ENCODE measurements at places on chromosomes 12 and 14. TPM values are rescaled to one million over a fixed set of nuclear protein-coding genes. Genes with fewer than 3 reads are reported as not detected.

DNA sequence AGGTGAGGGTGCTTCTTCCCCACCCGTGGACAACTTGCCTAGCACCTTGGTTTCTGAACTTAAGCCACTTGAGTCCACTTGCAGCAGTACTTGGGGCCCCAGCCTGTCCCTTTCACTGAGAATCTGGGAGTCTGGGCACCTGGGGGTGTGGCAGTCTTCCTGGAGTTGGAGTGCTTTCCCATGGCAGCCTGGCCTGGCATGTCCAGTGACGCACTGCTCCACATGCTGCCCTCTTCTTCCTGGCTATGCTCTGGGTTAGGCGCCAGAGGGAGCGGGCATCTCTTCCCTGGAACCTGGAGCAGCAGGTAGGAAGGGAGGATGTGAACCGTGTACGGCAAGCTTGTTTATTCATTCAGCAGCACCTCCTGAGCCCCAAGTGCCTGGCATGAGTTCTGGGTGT lies 76.4 kb downstream of the PAPOLA start:
- DNase-seq, result no peak

DNA sequence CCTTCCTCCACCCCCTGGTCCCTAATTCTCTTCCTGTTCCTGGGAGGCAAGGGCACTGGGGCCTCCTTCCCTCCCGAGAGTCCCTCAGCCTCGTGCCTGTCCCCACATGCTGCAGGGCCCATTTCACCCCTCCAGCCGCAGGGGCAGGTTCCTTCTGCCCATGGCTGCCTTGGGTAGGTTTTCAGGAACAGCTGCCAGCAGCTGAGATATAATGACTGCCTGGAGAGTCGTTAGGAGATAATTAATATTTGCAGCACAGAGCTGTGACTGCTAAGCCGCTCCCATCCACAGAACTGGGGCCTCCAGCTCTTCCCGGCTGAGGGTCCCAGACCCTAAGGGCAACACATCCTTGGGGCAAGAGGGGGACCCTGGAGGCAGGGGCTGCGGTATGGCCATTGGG lies 211.9 kb upstream of the LHX5 start:
- DNase-seq, result no peak

The BORCS5 gene
- polyA plus RNA-seq, result 15.6 TPM

DNA sequence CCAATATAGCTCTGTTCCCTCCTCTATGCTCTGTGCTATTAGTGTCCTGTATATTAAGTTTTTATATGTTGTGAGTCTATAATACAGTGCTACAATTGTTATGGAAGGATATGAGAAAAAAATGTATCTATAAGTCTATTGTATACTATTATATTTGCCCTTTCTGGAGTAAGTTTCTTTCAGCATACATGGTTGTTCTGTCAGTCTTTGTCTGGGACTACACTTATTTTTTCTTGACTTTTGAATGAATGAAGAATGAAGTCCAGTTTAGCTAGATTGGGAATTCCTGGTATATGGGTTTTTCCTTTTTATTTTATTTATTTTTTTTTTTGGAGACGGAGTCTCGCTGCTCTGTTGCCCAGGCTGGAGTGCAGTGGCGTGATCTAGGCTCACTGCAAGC lies 76.0 kb upstream of the DNM1L start:
- DNase-seq, result no peak

DNA sequence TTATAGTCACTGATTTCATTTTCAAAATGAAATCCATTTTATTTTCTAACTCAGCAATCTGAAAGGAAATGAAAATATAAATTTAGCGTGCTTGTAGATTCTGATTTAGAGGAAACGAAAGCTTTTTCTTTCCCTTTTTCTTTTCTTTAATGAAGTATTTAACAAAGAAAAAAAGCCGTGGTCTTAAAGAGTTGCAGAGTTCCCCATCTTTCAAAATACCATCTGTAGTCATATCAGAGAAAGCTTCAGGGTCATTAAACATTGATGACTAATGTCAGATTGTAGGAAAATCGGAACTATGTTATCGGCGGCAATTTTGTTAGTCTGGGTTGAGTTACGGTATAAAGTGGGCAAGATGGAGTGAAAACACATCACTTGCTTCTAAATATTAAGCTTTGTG lies 32.3 kb downstream of the DRAM1 start:
- no peak for DNase-seq

DNA sequence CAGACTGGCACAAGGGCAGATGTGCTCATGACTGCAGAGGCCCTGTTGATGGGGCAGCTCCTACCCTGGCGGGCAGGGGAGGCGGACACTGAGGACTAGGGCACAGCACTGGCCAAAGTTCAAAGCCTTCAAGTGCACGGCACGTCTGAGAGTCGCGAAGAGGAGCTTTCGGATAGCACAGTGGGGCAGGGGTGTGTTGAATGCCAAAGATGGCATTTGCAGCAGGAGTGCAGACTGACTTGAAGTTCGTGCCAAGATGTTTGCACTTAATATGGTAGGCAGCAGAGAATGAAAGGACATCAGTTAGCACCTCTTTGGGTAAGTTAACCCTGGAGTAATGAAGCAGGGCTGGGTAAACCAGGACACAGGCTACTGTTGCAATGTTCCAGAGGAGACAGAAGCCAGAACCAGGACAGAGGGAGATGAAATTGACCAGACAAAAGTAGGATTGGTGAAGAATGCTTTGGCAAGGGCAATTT lies 6.7 kb upstream of the EML1 start:
- no peak for DNase-seq

DNA sequence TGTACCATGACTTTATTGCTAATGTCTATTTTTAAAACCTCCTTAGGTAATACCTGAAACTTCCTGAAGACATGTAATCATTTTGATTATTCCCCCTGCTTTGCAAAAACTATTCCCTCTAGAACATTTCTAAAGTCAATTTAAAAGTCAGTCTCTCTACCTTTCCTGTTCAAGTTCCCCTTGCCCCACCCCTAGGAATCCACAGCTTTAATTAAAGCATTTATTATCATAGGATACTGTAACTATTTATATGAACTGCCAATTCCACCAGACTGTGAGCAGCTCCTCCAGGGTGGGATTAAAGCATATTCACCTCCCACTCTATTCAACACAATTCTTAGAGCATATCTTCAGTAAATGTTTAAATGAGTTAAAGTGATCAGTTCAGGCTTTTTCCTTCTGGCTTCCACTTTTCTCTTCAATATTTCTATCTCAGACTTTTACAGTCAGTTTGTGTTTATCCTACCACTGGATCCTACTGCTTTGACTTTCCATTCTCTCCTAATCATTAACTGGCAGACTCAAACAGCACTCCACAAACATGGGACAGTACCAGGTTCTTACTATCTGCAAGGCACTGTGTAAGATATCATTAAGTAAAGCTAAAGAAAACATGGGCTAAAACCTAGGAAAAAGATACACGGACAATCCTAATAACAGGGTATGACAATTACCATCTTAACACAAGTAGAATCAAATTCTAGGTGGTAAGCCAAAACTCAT lies 39.1 kb downstream of the PTPN21 start:
- DNase-seq, result no peak

- DNase-seq, result no peak
These were observed 6.3 kb downstream of the MSI1 start for GRCh38 chr12:120362516-120363273.

- peak; percentile 37 for DNase-seq
These were observed 12.3 kb downstream of the NINJ2 start for GRCh38 chr12:650983-651382.

GRCh38 chr12:52975204-52975603 lies 26.3 kb downstream of the KRT18 start:
- DNase-seq, result no peak

DNA sequence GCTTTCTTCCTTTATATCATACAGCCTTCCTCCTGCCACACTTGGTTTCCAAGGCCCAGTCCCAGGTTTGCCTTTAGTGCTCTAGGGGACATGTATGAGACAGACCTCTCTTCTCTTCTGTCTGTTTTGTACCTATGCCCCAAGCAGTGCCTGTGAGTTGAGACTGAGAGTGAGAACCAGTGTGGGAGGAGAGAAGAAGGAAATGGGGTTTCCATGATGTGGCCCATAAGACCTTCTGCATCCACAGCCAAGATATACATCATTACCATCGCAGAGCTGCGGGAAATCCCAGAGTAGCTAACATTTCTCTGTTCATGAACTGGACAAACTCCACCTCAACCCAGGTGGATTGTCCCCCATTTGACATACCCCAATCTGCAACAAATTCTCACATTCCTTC lies 2.8 kb downstream of the TESPA1 start:
- no peak for DNase-seq

The SRRM4 gene
- not detected for polyA plus RNA-seq

- DNase-seq, result no peak
These were observed 203.7 kb downstream of the CACNA1C start for GRCh38 chr12:2256453-2256852.

DNA sequence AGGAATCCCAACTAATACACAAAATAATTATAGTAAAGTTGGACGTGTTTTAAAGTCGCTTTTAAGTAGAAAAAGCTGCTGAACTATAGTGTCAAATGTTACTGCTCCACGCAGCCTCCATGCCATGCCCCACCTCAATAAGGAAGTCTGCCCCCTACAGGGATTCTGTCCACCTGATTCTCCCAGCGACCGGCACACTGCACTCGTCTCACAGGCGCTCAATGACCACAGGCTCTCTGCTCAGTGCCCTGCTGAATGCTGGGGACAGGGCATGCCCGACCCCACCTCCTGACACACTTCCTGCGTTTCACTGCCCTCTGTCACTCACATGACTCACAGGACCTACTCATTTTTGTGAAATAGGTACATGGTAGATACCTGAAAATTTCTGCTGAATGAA lies 48.9 kb downstream of the BDKRB1 start:
- DNase-seq, result no peak

GRCh38 chr12:26152507-26153102 lies 27.8 kb upstream of the BHLHE41 start:
- no peak for DNase-seq

The INTS13 gene
- polyA plus RNA-seq, result 25.8 TPM

- no peak for DNase-seq
These were observed 47.9 kb downstream of the ANKRD9 start for GRCh38 chr14:102461490-102462338.

DNA sequence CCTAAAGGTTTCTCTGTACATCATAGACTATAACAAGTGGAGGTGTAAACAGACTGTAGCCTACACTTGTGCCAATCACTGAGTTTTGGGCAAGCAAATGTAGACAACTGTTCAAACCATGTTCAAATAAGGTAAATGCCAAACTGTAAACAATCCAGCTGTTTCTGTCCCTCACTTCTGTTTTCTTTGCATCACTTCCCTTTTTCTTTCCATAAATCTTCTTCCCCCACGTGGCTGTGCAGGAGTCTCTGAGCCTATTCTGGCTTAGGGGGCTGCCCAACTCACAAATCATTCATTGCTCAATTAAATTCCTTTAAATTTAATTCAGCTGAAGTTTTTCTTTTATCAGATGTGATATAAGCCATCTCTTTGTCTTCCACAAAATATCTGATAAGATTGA lies 65.1 kb upstream of the CPM start:
- no peak for DNase-seq

The ANKS1B gene
- not detected for polyA plus RNA-seq
